ENCODE measurements at places on chromosomes 11 and 22.

- DNase-seq: no peak
These were observed 25.6 kb upstream of the DRICH1 start for GRCh38 chr22:23657727-23658126.

GRCh38 chr22:21683401-21683811, 17.6 kb downstream of the PPIL2 start:
- no peak for DNase-seq

DNA sequence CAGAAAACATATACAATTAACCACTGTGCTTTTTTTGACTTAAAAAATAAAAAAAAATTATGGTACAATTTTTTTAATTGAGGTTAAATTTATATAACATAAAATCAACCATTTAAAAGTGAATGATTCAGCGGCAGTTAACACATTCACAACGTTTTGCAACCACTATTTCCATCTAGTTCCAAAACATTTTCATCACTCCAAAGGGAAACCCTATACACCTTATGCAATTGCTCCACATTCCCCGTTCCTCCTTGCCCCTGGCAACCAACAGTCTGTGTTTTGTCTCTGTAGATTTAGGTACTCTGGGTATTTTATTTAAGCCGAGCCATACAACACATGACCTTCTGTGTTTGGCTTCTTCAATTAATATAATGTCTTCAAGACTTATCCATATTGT, 15.3 kb downstream of the DDI1 start:
- no peak for DNase-seq

DNA sequence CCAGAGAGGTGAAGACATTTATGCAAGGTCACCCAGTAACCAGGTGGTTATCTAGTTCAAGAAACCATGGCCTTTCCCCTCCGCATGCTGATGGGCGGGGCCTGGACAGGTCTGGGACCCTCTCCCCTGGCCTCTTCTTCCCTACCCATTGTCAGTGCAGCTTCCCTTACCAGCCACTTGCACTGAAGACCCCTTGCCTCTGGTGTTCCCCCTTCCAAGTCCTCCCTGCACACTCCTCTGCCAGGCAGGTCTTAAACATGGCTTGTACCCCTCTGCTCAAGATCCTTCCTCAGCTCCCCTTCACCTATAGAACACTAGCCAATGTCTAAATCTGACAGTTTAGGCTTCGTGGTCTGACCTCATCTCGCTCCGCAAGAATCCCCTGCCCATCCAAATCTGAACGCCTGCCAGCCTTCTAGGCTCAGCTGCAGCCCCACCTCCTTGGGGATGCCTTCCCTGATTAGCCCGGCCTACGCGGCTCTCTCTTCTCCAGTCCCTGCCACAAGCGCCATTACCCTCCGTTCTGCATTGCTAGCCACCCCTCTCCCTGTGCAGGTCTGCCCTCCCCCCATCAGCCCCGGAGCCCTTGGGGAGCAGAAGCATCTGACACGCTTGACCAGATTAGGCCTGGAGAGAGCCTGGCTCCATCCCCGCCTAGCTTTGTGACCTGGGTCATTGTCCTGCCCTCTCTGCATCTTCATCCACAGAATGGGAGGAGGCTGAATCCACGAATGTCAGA, 213.8 kb downstream of the DSCAML1 start:
- DNase-seq: peak; percentile 64

GRCh38 chr22:36328635-36329253, 59.0 kb downstream of the MYH9 start:
- peak; percentile 92 for DNase-seq

Measured in tibial artery (tissue), 4 donors.